ENCODE measurements at places on chromosomes 1 and 21. TPM values are rescaled to one million over a fixed set of nuclear protein-coding genes. Genes with fewer than 3 reads are reported as not detected.

- no peak for DNase-seq
These were observed 164.6 kb downstream of the DNM3 start for GRCh38 chr1:172005856-172006255.

DNA sequence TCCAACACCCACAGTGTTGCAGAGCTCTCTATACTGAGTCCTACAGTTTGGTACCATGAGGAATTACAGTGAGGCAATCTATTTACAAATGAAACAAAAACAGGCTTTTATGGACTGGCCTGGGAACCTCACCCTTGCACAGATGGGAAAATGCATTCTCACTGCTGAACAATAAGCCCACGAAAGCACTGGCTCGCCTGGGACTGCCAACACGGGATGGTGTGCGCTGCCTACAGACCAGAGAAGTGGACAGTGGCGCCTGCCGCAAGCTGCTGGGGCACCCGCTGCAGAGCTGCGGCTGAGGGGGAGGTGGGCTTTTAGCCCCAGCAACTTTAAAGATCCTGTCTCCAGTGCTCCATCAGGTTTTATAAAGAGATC, 28.5 kb upstream of the ABCG1 start:
- DNase-seq, result no peak

GRCh38 chr21:35825370-35826353, 234.7 kb downstream of the SETD4 start:
- no peak for DNase-seq

GRCh38 chr21:41769933-41770332, 3.1 kb upstream of the RIPK4 start:
- no peak for DNase-seq

- no peak for DNase-seq
These were observed 58.2 kb upstream of the SLC45A1 start for GRCh38 chr1:8259498-8260290.

DNA sequence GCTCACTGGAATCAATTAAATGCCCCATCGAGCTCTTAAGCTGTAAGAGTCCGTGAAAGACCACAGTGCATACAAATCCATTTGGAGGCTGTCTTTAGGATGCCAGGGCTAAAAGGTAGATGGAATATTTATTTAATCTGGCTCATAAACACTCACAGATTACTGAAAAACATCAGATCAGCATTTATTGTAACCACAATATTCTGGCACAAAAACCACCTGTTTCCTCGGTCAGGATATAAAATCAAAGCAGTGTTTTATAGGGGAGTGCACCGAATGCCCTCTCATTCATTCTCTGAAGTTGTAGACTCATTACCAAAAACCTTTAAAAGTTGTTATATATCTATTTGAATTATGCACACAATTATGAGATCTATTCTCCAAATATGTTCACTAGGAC, 500.9 kb downstream of the NEGR1 start:
- DNase-seq, result no peak

GRCh38 chr21:41201385-41201784, 33.4 kb downstream of the BACE2 start:
- DNase-seq, result no peak

GRCh38 chr1:236020359-236021219, 44.3 kb downstream of the NID1 start:
- DNase-seq, result no peak

GRCh38 chr1:66731170-66731865, 20.9 kb upstream of the DYNLT5 start:
- no peak for DNase-seq

DNA sequence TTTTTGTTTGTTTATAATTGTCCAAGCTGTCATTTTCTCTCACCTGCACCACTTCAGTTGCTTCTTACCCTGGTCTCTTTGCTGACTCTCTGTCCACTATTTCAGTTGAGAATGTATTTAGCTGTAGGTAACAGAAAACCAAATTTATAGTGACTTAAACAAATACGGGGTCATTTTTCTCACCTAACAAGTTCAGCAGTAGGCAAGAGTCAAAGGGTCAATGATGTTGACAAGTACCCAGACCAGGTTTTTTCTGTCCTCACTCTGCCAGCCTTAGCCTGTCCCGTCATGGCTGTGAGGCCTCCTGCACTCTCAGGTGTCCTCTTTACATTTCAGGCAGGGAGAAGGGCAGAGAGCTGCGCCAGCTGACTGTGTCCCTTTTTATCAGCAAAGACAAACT, 11.8 kb downstream of the RIIAD1 start:
- no peak for DNase-seq

DNA sequence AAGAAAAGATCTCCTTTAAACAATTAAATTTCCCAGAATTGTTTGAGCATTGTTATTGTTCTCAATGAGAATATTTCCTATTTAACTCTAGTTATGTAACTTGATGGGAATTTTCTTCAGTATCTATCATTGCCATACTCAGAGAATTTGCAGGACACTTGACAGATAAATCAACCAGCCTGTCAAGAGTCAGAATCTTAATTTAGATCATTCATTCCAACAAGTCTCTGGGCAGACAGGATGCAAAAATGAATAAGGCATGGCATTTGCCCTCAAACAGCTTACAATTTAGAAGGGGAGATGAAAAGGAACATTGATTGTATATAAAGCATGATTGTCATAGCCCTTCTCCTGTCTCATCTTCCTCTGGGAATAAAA, 7.3 kb upstream of the DISC1 start:
- no peak for DNase-seq

- no peak for DNase-seq
These were observed 47.5 kb downstream of the OLFML3 start for GRCh38 chr1:114026797-114027196.

GRCh38 chr1:91877574-91878208, 8.3 kb downstream of the TGFBR3 start:
- no peak for DNase-seq

- no peak for DNase-seq
These were observed 26.4 kb upstream of the CLIC6 start for GRCh38 chr21:34642211-34643075.

- DNase-seq, result no peak
These were observed 46.5 kb upstream of the CNN3 start for GRCh38 chr1:94973309-94973922.

DNA sequence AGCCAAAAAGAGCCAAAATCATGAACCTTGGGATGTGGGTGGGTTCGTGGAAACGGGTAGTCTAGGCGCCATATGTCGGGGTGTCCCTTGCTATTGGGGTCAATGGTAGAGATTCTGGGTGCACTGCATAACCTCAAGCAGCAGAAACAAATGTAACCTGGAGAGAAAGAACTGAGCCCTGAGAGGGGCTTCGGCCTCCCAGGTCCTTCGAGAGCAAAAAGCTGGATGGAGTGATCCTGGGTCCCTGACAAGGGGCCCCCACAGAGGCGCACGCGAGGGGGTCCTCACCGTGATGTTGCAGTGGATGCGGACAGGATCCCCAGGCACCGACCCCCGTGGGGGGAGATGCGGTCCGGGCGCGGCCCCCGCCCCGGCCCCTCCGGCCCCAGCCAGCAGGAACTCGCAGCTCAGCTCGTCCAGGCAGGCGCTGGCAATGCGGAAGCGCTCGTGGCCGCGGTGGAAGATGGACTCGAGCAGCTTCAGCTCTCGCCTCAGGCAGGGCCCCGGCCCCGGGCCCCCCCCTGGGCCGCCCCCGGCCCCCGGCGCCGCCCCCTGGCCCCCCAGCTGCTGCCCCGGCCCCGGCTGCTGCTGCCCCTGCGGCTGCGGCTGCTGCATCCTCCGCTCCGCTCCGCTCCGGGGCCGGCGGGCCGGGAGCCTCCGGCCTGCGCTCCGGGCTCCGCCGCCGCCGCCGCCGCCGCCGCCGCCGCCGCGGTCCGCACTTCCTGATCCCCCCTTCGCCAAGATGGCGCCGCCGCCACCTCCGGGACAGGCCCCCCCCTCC, at the start of gene UBE2Q1:
Gene UBE2Q1 (minus strand): TSS at position 724 of the 781 bp plus-strand sequence. CDS start 109 bp downstream, at position 615.
- DNase-seq, result no peak

- no peak for DNase-seq
These were observed 63.6 kb downstream of the KCNT2 start for GRCh38 chr1:196544617-196545016.

GRCh38 chr1:208136459-208137182, 107.6 kb downstream of the PLXNA2 start:
- DNase-seq, result no peak

- no peak for DNase-seq
These were observed 100.5 kb downstream of the NGF start for GRCh38 chr1:115237507-115237906.

- DNase-seq, result no peak
These were observed 3.8 kb downstream of the QSOX1 start for GRCh38 chr1:180158149-180159147.

GRCh38 chr21:14384453-14384852, 1.5 kb upstream of the HSPA13 start:
- DNase-seq, result no peak

DNA sequence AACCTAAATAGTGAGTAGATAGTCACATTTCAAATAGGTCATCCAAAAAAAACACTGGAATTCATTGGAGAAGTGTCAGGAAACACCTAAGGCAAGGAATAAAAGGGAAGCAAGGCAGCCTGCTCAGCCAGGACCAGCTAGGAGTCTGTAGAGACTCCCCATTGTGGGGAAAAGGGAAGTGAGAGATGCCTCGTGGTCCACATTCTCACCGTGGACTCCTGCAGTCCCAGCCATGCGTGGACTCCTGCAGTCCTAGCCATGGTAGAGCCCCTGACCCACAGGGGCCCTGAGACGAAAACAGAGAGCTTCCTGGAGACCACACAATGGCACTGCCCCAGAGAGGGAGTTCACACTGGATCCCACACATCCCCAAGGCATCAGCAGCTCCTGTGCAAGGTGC, 97.5 kb downstream of the LRIG2 start:
- DNase-seq, result no peak

DNA sequence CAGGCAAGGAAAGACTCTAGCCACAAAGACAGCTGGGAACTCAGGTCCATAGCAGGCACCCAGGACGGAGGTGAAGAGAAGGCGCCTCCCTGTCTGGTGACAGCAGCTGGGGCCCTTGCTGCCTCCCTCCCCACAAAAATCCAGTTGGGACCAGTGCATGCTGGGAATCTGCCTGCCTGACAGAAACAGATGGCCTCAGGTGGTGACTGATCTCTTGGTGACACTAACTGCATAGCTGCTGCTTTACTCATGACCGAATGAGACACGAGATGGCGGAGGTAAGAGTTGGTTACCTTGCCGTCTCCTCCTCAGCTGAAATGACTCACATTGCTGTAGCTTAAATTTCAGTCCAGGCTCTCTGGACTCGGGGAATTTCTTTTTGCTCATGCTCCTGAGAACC, 130.3 kb downstream of the FGGY start:
- DNase-seq, result no peak

DNA sequence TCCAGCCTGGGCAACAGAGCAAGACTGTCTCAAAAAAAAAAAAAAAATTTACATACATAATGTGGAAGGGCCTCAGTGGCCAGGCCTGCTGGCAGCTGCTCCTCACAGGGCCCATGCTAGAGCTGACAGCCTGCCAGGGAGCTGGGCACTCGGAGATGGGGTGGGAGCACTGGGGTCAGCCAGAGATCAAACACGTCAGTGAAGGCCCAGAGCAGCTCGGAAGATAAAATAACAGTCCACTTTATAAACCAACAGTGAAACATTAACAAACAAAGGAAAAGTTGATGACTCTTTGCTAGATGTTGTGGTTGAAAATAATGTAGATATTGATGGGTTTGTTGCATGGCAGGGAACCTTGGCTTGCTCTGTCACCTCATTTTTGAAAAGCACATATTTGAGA, 42.7 kb downstream of the ATP5PF start:
- DNase-seq, result no peak

DNA sequence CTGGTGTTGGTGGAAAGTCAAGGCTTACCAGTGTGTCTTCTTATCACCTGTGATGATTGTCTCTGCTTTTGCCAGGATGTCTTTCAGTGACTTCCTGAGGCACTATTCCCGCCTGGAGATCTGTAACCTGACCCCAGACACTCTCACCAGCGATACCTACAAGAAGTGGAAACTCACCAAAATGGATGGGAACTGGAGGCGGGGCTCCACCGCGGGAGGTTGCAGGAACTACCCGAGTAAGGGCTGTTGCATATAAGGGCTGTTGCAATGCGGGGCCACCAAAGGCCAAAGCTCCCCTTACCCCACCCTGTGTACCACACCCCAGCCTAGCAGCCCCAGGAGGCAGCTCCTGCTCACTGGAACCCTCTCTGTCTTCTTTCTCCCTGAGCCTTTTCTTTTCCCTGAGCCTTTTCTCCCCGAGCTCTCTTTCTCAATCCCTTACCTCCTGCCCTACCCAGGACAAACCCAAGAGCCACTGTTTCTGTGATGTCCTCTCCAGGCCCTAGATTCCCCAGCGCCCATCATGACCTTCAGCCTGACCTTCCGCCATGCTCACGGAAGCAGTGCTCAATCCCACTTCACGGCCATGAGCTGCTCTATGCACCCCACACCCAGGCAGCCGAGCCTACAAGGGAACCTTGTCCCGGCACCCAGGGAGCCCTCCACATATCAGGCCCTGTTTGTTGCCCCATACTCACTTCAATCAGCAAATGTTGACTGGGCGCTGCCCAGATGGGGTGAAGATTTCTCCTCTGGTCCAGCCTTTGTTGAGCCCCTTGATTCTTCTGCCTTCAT, 40.6 kb downstream of the CAPN2 start:
- no peak for DNase-seq

GRCh38 chr1:165856606-165857005, 29.2 kb downstream of the UCK2 start:
- no peak for DNase-seq

CHIT1 gene
- 0.12 TPM for polyA plus RNA-seq

NUP133 gene
- 49.0 TPM for polyA plus RNA-seq

ADAM30 gene
- polyA plus RNA-seq, result not detected

SELENON gene
- 87.4 TPM for polyA plus RNA-seq

CLDN17 gene
- not detected for polyA plus RNA-seq

ZNF697 gene
- polyA plus RNA-seq, result 20.7 TPM

SYTL1 gene
- 17.0 TPM for polyA plus RNA-seq

SPATA21 gene
- 0.37 TPM for polyA plus RNA-seq

TMEM269 gene
- 0.75 TPM for polyA plus RNA-seq

RBM11 gene
- 2.9 TPM for polyA plus RNA-seq

ICOSLG gene
- 8.3 TPM for polyA plus RNA-seq

UBASH3A gene
- not detected for polyA plus RNA-seq

TMEM234 gene
- polyA plus RNA-seq, result 28.2 TPM

CCDC17 gene
- 2.2 TPM for polyA plus RNA-seq

Data from renal pelvis (tissue), 12 donors.